T-helper 2 cell (primary cell): ENCODE measurements at places on chromosomes 7 and 10.
A peak's percentile ranks its signal among the peaks of the same experiment; 100 is the strongest.

GRCh38 chr7:115763347-115763746 lies 267.2 kb downstream of the TFEC start:
- no peak for DNase-seq

DNA sequence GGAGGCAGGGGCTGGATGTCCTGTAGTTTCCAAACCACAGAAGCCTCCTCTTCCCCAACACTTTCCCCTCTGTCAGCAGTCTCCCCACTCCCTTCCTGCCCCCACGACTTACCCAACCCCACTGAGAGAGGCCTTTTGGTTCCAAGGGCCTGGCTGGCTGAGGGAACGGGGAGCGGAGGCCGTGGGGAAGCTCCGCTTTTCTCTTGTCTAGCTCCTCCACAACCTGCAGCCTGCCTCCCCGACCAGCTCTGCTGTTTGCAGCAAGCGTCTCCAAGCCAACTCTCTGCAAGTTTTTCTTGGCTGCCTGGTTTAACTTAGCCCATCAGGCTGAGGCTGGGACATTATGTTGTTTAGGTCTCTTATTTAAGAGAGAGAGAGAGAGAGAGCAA lies 126.8 kb downstream of the NEURL1 start:
- no peak for DNase-seq

DNA sequence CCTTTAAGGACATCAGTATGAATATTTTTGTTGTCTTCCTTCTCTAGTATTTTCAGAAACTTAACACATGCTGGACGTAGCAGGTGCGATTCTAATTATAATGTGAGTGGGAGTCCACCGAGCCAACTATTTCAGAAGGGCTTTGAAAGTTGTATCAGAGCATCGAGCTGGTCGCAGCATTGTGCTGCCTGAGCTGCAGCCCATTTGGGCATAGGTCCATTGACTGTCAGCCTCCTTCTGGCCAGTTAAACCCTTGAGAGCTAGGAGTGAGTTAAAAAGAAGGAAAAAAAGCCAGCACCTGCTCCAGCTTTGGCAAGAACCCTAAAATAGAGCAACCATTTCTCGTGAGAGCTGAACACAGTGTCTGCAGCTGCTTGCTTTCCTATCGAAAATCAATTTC lies 47.8 kb downstream of the SLC35G1 start:
- no peak for DNase-seq

GRCh38 chr7:67019562-67020390 lies 23.1 kb downstream of the TYW1 start:
- peak; percentile 87 for DNase-seq

- DNase-seq: no peak
These were observed 1.5 kb upstream of the OGDH start for GRCh38 chr7:44604941-44605340.

GRCh38 chr10:9898633-9899395 lies 1118.9 kb upstream of the CELF2 start:
- no peak for DNase-seq

- DNase-seq: no peak
These were observed 95.5 kb downstream of the CTBP2 start for GRCh38 chr10:125064681-125065492.

- no peak for DNase-seq
These were observed 97.0 kb upstream of the DDC start for GRCh38 chr7:50662041-50662694.

- DNase-seq: no peak
These were observed 10.8 kb downstream of the INSIG1 start for GRCh38 chr7:155308330-155309020.

DNA sequence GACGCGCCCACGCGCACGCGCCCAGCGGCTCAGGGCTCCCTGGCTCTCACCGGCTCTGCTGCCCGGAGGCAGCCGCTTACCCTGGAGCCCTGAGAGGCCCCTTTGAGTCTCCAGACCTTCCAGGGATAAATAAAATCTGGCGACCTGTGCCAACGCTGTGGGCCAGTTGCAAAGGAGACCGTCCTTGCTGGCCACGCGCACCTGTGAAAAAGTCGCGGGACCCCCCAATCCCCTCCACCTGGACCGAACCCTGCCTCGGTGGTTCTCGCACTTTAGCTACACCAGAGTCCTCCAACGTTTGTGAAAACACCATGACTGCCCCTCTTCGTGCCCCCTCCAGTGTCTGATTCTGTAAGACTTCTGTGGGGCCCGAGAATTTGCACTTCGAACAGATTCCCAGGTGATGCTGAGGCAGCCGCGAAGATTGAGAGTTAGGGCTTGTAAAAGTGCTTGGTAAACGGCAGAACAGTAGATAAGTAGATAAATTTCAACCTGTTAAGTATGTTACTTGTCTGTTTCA lies 102.4 kb upstream of the SVIL start:
- DNase-seq: no peak

GRCh38 chr7:156494960-156495359 lies 145.6 kb upstream of the RNF32 start:
- no peak for DNase-seq

DNA sequence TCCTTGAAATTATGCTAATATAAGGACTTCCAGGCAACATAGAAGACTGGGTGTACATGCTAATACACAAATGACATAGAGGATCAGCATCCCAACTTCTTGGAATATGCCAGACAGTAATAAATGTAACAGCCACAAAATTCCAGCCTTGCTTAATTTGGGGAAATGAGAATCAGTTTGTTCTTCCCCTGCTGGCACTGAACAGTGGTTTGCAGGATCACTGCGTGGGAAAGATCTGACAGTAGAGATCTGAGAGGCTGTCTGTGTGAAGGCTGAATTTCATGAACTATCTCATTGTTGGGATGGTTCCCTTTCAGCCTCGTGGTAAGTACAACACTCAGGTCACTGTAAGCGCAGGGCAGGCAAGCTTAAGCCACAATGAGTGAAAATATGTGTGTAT lies 1078.0 kb downstream of the LRMDA start:
- no peak for DNase-seq
